ENCODE measurements at places on chromosomes 16 and 17.

DNA sequence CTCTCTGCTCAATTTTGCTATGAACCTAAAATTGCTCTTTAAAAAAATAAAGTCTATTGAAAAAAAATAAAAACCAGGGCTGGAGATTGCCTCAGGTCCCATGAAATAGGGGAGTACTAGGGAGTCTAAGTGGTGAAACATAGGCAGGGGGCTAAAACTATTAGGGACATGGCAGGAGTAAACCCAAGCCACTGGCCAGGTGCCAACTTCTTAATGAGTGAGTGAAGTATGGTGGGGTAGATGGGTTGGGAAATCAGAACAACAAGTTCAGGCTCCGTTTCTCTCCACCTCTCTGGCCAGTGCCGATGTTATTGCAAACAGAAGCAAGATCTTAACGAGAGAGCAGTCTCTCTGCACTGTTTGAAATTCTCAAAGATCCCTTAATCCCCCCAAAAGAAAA lies 322.4 kb upstream of the CDH5 start:
- no peak for DNase-seq

DNA sequence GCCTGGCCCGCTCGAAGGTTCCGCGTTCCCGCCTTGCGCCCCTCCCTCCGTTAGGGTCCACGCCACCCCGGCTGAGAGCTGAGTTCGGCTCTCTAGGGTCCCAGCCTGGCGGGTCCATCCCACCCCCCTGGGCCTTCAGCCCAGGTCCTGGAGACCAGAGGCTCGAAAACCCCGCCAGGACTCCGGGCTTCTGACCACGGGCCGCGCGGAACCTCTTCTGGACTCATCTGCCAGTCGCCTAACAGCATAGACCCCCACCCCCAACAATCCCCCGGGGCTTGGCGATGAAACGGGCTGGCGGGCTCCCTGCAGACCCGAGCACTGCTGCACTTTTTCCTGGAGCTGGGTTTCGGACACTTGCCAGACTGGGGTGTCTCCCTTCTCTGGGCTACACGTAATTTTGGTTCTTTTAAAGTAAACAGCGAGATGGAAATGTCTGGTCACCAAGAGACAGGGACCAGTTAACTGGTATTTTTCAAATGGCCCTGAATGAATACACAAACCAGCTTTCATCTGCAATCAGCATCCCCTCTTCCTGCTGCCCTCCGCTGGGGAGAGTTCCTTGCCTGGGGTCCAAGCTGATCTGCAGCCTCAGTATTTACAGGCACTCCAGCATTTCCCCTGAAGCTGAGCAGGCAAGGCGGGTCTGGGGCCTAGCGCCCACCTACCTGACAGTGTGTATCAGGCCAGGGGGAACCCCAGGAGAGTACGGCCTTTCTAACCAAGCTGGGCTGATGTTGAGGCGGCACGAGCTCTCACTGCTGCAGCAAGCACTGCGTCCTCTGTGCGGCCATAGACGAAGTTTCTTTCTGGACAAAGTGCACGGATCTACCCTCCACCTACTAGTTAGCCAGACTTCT lies 639 bp upstream of the TRIM65 start:
- DNase-seq = no peak

DNA sequence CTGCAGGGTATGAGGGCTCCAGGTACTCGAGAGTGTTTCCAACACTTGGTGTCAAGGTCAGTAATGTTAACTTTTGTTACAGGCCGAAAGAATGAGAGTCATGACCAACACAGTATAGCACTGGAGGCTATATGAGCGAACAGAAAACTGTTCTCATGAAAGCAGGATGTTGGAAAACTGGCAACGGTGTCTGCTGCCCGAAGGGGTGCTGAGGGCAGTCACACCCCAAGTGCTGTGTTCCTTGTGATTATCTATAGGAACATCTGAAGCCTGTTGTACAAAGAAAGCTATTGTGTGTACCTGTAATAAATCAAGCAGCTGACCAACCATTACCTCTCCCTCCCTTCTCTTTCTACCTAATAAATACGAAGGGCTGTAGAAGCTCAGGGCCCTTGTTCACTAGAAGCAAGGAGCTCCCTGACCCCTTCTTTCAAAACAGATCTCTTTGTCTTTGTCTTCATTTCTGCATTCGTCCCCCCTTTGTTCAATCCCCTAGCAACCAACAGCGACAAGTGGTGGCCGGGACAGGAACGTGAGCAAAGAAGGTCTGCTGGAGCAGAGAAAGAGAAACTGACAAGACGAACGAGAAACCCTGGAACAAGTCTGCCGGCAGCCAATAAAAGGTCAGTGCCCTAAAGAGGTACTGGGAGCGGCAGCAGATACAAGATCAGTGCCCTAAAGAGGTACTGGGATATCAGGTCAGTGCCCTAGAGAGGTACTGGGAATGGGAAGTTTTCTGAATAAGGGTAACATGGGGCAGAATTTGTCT lies 7.6 kb downstream of the CD300LD start:
- no peak for DNase-seq

GRCh38 chr17:75588596-75589011 lies 1.0 kb downstream of the MYO15B start:
- DNase-seq = no peak

DNA sequence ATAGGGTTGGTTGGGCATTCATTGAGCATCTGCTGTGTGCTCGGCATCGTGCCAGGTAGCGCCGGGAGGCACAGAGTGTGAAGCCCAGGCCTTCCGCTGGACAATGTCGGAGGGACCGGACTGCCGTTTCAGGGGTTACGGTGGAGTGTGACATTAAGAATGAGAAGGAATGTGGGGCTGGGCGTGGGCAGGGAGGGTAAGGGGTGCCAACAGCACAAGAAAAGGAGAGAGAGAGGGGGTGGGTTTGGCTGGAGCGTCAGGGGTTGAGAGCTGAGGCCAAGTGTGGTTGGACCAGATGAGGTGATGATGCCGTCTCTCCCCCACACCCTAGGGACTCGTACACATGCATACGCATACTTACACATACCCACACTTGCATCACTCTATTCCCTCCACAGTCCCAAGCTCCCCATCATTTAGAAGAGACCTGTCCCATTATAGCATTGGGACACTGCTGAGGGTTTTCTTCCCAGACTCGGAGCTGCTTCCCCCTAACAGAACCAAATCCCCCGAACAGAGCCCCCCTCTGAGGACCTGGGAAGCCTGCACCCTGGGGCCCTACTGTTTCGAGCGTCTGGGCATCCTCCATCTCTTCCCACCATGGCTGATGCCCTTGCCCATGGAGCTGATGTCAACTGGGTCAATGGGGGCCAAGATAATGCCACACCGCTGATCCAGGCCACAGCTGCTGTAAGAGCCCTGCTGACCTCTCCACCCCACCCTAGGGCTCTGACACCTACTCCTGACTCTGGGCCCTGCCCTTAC lies 3.3 kb upstream of the KCTD11 start:
- DNase-seq = no peak

- peak; percentile 85 for DNase-seq
These were observed 21.1 kb downstream of the CDR2 start for GRCh38 chr16:22353191-22353919.

DNA sequence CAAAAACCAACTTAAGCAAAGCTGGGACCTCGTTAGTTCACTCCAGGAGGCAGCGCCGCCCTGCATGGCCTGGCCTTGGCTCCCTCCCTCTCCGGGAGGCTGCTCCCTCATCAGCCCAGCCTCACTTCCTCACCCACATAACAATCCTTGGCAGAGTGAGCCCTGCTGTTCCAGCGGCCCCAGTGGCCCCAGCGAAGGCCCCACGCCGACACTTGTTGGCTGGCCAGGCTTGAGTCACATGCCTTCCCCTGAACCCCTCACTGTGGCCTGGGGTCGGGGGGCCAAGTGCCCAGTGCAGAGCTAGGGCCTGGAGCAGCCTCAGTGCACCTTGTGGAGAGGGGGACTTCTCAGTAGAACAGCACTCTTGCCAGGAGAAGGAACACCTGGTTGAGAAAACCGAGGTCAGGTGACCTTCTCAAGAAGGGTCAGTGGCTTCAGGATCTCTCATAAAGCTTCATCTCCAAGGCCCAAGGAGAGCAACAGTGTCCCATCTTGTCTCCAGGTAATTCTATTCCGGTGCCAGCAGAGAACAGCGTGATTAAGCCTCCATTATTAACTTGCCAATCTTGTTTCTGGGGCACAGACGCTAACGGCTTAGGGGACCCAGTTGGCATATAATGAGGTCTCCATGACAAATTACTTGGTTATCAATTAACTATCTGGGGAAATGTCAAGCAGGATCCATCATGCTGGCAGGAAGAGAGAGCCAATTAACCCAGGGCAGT lies 26.8 kb downstream of the ENDOV start:
- DNase-seq = no peak

DNA sequence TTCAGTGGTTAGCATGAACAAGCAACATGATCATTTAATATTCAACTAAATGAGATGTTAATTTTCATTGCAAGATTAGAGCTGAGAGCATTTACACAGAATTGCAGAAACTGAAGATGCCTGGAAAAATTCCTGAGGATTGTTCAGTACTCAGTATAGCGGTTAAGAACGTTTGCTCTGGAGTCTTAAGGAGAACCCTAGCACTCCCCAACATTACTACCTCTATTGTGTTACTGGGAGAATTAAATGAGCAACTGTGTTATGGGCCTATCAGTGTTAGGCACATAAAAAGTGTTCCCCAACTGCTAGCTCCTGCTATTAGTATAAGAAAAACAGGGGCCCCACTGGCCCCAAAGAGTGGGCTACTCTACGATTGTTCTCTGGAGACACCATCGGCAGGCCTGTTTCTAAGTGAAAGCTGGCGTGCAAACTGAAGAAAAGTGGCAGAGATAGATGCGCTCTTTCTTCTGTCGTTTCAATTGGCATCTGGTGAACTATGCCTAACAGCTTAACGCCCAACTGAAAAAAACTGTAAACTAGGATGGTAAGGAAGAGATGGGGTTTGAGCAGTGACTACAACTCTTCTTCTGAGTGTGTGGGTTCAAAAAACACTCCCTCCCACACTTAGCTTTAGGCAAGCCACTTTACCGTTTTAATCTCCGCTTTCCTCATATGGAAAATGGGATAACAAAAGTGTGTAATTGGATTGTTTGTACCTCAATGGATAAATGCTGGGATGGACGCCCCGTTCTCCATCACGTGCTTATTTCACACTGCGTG lies 1.3 kb downstream of the CDR2 start:
- no peak for DNase-seq
